ENCODE measurements at places on chromosomes 2 and 18.

DNA sequence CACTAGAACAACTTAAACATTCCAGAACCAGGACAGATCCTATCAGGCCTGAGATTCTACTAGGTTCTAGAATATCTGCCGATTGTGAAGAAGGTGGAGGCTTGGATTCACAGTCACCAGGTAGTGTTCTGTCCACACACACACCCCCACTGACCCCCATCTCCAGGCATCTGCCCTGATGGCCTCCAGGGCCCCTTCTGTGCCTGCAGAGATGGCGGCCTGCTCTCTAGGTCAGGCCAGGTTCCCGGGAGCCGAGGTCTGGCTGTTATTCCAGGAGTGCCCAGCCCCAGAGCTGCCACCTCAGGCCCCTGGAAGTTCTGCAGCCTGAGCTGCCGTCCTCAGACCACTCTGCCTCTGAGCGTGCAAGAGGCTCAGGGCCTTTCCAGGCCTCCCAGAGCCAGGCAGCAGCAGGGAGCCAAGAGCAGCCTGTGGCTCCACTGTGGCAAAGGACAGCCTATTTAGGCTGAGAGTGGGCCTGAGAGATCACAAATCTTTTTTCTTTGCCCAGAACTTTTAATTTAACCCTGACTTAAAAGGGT is 96.2 kb upstream of the ASAP2 start:
- no peak for DNase-seq

DNA sequence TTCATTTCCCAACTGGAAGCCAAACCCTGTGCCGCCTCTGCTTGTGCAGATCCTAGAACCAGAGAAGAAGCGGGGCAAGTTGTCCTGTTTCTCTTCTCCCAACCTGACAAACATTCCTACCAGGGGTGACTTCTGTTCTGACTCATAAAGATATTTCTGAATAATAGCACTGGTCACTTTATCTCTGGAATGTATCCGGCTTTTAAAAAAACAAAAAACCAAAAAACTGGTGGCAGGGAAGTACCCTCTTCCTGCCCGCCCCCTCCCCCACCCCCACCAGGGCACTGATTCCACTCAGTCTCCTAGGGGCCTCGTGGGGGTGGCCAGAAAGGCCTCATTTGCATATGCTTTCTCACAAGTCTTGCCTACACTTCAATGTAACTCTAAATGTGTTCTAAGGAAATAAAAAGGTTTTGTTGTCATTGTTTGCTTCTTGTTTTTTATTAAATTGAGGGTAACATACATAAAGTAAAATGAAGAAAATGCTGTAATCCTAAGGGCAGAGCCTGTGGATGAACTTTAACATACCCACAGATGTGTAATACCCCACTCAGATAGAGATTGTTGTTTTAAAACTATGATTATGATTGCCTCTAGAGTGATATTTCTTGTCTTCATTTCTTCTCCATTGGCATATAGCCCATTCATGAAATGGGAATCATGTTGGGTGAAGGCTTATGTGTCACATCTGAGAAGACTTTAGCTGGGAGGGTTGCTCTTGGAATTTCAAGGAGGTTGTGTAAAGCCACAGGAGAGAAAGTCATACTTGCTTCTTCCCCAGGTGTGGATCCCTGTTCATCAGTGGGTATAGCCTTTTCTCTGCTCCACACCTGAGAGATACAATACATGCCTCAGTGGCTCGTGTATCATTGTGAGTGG is 5.3 kb upstream of the FOSL2 start:
- no peak for DNase-seq

DNA sequence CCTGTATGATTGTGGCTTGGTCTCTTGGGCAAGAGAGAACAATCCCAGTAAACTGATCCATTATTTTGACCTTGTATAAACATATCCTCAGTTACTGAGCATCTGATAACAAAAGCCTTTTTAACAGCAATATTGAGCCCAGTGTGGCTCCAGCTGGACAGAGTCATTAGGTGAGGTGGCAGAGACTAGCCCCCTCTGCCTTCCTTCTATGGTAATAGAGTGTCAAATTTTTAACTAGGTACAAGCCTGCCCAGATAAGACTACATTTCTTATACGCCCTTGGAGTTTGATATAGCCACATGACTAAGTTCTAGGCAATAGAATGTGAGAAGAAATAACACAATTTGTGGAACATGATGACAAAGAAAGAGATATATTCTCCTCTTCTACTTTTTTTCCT is 56.2 kb downstream of the HNMT start:
- DNase-seq = no peak

DNA sequence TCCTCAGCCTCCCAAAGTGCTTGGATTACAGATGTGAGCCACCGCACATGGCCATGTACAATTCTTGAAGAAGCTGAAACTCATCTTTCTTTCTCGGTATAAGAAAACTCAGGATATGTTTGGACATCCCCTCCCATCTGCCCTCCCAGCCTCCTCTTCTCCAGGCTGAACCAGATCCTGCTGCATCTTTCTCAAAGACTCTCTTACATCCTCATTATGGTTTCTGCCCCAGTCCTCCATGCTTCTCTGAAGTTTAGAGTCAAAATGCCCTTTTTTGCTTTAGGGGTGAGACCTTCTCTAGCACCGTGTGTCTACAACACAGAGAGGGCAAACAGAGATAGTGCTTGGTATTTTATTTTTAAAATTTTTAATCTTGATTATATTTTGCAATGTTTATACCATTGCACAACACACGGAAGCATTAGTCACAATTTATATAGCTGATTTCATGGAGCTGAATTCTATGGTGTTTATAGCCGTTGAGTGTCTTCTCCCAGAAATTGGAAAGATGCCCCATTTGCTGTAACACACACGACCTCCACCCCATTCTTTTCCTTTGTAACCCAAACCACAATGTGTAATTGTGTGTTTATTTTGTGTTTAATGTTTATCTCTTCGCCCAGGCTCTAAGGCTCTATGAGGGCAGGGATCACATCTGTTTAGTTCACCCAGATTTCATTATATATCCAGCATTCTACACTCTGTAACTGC is 206.0 kb upstream of the TNP1 start:
- peak; percentile 61 for DNase-seq

DNA sequence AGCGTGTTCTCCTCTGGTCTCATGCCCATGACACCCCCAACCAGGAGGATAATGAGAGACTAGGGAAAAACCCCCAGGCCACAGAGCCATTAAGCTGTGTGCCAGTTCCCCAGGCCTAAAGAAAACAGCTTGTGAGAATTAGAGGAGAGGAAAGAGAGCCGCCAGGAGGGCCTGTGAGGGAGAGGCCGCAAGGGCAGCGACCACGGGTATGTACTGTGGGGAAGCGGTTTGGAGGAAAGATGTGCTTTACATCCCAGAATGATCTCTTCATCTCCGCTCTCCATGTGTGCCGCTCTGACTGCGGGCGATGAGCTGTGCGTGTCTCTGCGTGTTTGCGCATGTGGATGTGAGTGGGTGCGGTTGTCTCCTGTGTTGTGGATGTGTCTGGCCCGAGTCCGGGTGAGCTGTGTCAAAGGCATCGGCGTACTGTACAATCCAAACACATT is 82.9 kb downstream of the DYSF start:
- DNase-seq = no peak

GRCh38 chr2:46674488-46674887 is 195.1 kb downstream of the TMEM247 start:
- DNase-seq = no peak
